ENCODE measurements at places on chromosomes 13 and 19. TPM values are rescaled to one million over a fixed set of nuclear protein-coding genes. Genes with fewer than 3 reads are reported as not detected.

SYNGR4 gene
- not detected for total RNA-seq

GGACT gene
- total RNA-seq: 1.3 TPM

POLD1 gene
- total RNA-seq: 8.8 TPM

DNA sequence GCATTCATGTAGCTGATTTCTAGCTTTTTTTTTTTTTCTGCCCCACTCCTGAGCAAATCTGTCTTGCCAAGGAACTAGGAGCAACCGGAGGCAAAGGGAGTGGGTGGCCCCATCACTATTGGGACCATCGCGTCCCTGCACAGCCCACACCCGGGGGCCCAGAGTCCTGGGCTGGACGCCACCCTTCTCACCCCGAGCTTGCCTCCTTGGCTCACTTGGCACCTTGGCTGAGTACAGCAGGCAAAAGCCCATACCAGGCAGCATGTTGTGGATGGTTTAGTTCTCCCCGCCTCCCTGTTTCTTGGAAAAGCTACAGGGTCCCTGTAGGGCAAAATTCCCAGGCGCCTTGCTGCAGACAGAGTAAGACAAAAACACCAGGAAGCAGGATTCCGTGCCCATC lies 13.7 kb downstream of the SMIM24 start:
- no peak for DNase-seq

DNA sequence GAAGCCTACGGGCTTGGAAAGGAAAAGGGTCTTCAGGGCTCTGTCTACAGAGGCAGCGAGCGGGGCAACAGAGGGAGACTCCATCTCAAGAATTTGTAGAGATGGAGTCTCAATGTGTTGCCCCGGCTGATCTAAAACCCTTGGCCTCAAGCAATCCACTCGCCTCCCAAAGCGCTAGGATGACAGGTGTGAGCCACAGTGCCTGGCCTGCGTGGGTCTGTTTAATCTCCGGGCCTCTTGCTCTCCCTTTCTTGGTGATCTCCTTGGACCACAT lies 8.1 kb downstream of the RPS9 start:
- DNase-seq: no peak

GRCh38 chr13:50512474-50513299 lies 330.8 kb downstream of the DLEU7 start:
- no peak for DNase-seq

DNA sequence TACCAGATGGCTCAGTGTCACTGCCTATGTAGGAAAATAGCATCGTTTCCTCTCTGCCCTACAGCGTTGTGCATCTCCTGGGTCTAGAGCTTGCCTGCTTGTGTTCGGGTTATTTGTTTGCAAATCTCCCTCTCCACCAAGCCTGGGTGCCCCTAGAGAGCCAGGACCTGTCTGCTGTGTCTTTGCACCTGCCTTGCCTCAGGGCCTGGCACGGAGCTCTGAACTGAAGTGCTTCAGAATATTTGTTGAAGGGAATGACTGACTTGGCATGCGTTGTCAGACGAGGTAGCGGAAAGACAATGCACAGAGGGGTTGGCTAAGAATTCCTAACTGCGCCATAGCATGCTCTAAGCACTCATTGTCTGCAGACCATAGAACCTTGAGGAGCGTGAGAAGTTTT lies 263.4 kb downstream of the FGF9 start:
- no peak for DNase-seq

- DNase-seq: no peak
Measured at GRCh38 chr19:7509625-7510024, 6.3 kb upstream of the ZNF358 start.

DNA sequence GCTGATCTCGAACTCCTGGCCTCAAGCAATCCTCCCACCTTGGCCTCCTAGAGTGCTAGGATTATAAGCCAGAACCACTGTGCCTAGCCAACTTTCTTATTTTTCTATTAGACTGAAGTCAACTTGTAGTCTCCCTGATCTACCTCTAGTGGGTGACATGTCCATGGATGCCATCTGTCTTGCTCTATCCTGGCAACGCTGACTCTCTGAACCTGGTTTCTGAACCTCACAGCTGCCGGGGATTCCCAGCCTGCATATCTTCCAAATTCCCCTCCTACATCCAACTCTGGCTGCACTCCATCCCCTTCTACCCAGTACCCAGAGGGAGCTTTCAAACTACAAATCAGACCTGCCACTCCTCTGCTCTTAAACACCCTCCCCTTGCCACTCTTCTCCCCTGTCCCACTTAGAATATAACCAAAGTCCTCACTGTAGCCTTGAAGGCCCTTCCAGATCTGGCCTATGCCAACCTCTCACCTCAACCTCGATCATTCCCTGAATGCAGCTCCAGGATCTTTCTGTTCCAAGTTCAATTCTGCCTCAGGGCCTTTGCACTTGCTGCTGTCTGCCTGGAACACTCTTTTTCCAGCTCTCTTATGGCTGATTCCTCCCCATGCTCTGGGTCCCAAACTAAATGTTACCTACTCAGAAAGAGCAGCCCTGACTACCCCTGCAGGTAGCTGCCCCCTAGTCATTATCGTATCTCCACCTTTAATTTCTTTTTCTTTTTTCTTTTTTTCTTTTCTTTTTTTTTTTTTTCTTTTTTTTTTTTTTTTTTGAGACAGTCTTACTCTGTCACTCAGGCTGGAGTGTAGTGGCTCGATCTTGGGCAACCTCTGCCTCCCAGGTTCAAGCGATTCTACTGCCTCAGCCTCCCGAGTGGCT lies 2.2 kb downstream of the CLIP3 start:
- DNase-seq: no peak

- no peak for DNase-seq
Measured at GRCh38 chr13:114002771-114003321, 29.0 kb upstream of the C13orf46 start.

DNA sequence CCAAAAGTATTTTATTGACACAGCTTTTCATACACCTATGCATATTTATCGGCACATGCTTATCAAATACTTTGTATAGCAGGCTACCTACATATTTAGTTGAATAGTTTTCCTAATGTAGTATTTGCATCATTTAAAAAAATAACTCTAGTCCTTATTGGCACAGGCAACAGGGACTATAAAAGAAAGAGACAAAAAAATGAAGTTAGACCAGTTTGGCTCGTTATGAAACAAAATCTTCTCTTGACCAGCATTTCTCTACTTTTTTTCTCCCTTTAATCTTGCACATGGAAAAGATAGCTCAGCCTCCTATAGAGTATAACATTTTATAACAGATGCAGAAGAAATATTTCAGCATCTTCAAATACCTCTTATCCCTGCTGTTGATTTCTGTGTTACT lies 794.8 kb upstream of the MIR17HG start:
- no peak for DNase-seq

GRCh38 chr13:26541678-26542568 lies 15.6 kb upstream of the WASF3 start:
- no peak for DNase-seq

GRCh38 chr13:112952759-112953551 lies 16.1 kb upstream of the MCF2L start:
- DNase-seq: no peak

Data from esophagus muscularis mucosa (tissue), 4 donors.